ENCODE measurements at places on chromosomes 1 and 21. TPM values are rescaled to one million over a fixed set of nuclear protein-coding genes. Genes with fewer than 3 reads are reported as not detected.

EFNA3 gene
- 1.3 TPM for total RNA-seq

LRRC38 gene
- total RNA-seq = 0.13 TPM

OR2W3 gene
- total RNA-seq = not detected

SUSD4 gene
- total RNA-seq = under 0.01 TPM

HSD3B1 gene
- not detected for total RNA-seq

EXO1 gene
- 3.0 TPM for total RNA-seq

CLEC20A gene
- total RNA-seq = not detected

MYOC gene
- total RNA-seq = not detected

CFHR5 gene
- total RNA-seq = not detected

KRTAP12-2 gene
- total RNA-seq = not detected

TEX38 gene
- not detected for total RNA-seq

TAL1 gene
- total RNA-seq = 77.9 TPM

CFAP74 gene
- total RNA-seq = not detected

GJA9 gene
- not detected for total RNA-seq

ZFP69 gene
- total RNA-seq = 1.4 TPM

NPR1 gene
- total RNA-seq = 50.6 TPM

S100A12 gene
- total RNA-seq = not detected

INAVA gene
- total RNA-seq = not detected

PGLYRP4 gene
- not detected for total RNA-seq

HMGN1 gene
- total RNA-seq = 216 TPM

MT1HL1 gene
- not detected for total RNA-seq

TTC24 gene
- not detected for total RNA-seq

ZNF669 gene
- 9.6 TPM for total RNA-seq

FOXD3 gene
- not detected for total RNA-seq

FMO4 gene
- total RNA-seq = 0.51 TPM

ARTN gene
- total RNA-seq = not detected

LUZP1 gene
- 29.1 TPM for total RNA-seq

TNFRSF1B gene
- 14.8 TPM for total RNA-seq

INSRR gene
- total RNA-seq = not detected

RUNX3 gene
- not detected for total RNA-seq

OR2T12 gene
- not detected for total RNA-seq

ALX3 gene
- total RNA-seq = not detected

HAO2 gene
- total RNA-seq = under 0.01 TPM
